Fibroblast of pulmonary artery (primary cell): ENCODE measurements at places on chromosomes 1 and 21.
A peak's percentile ranks its signal among the peaks of the same experiment; 100 is the strongest.

DNA sequence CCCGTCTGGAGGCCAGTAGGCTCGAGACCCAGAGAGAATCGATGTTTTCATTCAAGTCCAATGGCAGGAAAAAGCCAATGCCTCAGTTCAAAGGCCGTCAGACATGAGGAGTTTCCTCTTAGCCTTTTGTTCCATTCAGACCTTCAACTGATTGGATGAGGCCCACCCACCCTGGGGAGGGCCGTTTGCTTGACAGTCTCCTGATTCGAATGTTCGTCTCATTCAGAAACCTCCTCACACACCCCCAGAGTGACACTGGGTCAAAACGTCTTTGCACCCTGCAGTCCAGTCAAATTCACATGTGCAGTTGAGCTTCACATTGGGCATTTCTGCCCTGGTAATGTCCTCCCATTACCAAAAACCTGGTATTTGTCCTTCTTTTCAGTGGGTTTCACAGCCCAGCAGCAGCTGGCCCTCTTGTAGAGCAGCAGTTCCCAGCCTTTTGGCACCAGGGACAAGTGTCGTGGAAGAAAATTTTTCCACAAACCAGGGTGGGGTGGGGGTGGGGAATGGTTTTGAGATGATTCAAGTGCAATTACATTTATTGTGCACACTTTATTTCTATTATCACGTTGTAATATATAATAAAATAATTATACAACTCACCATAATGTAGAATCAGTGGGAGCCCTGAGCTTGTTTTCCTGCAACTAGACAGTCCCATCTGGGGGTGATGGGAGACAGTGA lies 40.1 kb downstream of the RSPH1 start:
- DNase-seq = no peak

DNA sequence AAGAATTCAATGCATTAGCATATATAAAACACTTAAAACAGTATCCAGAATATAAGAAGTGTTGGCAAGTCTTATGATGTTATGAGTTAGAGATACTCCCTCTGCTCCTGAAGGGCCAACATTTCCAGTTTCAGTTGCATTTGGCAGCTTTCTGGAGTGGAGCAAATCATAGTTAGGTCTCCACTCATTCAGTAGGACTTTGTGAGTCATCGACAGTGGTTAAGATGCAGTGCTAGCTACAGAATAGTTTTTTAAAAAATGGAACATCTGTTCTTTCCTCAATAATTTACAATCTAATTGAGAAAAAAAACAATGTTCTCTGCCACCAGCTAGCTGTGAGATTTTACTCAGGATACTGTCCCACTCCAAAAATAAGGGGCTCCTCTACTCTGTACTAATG lies 389.1 kb downstream of the HLX start:
- peak; percentile 60 for DNase-seq

DNA sequence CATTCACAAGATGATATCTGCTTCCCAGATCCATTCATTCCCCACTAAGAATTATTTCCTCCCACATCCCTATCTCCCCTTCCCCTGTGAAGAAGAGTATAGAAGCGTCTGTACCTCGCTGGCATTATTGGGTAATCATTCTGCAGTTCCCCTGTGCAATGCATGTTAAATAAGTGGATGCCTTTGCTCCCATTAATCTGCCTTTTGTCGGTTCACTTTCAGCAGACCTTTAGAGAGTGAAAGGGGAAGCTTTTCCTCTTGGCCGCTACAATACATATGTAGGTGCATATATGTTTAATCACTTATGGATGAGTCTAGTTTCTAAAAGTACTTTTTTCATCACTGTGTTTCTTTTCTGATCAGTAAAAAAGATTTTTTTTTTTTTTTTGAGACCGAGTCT lies 7.0 kb downstream of the CLCN6 start:
- DNase-seq = no peak

DNA sequence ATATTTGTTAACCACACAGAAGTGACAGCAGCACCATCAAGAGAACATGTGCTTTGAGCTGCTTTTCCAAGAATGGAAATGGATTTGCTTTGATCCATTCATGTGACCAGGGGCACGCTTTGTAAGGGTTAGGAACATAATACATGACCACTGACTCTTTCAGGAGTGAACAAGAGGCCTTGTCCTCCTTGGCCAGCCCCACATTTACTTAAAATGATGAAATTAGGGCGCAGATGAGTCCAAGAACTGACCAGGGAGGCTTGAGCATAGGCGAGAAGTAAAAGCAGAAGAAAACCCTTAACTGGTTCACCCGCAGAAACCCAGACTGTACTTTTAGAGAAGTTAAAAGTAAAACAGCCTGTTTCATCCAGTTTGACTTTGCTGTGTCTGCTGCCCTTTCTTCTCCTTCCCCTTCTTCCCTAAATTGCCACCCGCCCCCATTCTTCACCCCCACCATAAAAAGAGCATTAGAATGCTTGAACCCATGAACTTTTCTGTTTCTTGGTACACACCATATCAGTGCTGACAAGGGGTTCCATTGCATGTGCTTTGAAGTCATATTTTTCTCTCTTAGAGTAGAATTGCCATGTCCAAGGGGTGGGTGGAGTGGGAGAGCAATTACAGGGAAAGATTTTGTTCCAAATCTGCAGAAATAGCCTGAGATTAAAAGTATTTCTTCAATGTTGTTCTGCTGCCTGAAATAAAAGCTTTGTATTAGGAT lies 2.6 kb upstream of the GLUL start:
- DNase-seq = no peak

DNA sequence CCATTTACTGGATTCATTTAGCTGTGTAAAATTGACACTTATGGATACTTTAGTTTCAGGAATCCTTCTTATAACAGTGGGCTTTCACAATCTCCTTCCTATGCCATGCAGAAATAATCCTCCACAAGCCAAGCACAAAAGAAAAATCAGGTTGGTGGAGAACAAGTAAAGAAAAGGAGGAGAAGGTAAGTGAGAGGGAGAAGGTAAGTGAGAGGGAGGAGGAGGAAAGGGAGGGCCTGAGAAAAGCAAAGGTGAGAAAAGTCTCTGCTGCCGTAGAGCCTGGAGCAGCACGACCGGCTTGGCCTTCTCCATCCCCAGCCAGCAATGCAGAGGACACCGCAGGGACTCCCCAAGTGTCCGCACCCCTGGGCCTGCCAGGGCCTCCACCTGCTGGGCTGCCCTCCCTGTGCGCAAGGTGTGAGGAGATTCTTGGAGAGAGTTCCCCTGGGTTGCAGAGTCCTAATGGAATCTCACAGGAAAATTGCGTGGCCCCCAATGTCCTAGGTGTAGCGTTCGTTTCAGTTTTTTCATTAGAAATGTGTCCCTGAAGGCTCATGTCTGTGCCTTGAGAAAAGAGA lies 39.0 kb downstream of the PRMT2 start:
- no peak for DNase-seq

- peak; percentile 40 for DNase-seq
Measured at GRCh38 chr1:41504114-41505035, 19.9 kb upstream of the EDN2 start.

- no peak for DNase-seq
Measured at GRCh38 chr1:69967245-69967766, 238.1 kb downstream of the LRRC40 start.

- DNase-seq = no peak
Measured at GRCh38 chr21:34794686-34795085, 125.9 kb downstream of the CLIC6 start.

DNA sequence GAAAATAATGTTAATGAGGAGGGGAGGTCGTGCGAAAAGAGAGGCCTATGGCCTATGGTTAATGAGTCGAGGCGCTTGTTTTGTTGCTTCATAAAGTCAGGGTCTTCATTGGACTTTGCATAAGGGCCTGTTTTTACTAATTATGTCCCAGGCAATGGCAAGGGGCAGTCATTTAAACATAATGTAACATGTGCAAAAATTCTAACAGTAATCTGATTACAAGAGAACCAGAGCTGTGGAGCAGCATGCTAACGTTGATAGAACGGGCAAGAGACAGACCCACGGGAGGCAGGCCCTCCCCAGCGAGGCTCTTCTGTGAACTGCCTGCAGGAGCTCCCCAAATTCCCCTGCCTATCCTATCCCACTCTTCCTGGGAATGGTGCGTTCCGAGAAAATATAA lies 22.6 kb upstream of the CAMK1G start:
- DNase-seq = no peak

GRCh38 chr1:33258788-33259274 lies 2.5 kb downstream of the ZNF362 start:
- DNase-seq = no peak

GRCh38 chr1:43352881-43353280 lies 5.9 kb upstream of the CDC20 start:
- no peak for DNase-seq

GRCh38 chr1:48746906-48747305 lies 29.8 kb downstream of the BEND5 start:
- DNase-seq = no peak

DNA sequence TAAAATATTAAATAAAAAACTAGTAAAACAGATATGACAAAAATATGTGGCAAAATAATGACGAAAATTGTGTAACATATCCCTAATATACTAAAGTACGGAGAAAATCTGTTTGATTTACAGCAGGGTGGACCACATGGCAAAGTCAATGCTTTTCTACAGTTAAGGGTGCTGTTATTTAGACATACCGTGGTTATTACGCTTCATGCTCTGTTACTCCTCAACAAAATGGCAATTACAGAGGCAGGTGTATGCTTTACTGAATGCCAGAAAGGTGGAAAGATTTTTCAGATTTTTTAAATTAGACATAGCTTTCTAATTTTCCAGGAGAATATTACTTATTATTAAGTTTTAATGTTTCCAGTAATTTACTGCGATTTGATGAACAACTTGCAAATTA lies 343.9 kb upstream of the DPYD start:
- DNase-seq = no peak

- no peak for DNase-seq
Measured at GRCh38 chr1:189530162-189530561, 947.5 kb downstream of the BRINP3 start.

DNA sequence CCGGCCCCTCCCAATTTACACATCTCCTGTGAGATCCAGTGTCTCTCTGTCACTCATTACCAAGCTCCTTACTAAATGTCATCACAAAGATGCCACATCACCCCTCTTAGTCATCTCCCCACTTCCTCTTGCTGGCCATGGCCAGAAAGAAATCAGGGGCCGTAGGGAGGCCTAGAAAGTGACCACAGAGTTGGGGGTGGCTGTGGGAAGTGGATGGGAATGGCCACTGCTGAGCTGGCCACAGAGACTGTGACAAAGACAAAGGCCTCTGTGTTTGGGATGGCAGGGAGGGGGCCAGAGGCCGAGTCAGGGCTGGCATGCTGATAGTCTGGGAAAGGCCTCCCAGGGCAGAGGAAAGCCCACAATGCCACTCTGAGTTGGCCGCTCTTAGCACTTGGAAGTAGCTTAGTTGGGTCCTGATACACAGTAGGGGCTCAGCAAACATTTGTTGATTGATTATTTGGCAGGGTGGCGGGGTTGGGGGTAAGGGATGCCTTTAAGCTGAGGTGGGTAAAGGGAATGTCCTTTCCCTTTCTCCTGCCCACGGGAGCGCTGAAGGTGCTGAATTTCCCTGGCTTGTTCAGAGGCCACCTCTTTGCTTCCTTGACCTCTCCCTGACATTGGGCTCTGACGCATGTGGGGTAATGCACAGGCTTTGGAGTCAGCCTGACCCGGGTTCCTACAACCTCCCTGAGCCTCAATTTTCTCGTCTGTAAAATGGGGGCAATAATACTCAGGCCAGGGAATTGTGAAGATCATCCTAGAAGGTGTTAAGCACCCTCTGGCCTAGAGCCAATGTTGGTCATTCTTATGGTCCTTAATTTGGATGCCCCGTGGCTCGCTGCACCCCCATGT lies 13.2 kb downstream of the NAV1 start:
- DNase-seq = peak; percentile 54

DNA sequence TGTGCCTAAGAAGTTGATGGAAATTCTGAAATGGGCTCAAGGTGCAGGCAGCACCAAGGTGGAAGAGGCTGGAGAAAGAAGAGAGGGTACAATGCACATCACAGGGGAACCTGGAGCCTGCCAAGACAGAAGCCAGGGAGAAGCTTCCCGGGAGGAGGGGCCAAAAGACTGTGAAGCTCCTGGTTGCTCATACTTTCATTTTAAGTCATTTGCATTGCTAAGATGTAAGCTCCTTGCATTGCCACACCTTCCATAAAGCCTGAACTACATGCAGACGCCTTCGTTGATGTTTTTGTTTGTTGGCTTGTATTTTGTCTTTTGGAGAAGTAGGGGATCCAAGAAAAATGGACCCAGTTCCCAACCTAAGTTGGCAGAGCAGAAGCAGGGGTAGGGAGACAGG lies 69.0 kb downstream of the HMGB4 start:
- DNase-seq = no peak

- no peak for DNase-seq
Measured at GRCh38 chr1:152884966-152885624, 7.0 kb downstream of the SMCP start.

DNA sequence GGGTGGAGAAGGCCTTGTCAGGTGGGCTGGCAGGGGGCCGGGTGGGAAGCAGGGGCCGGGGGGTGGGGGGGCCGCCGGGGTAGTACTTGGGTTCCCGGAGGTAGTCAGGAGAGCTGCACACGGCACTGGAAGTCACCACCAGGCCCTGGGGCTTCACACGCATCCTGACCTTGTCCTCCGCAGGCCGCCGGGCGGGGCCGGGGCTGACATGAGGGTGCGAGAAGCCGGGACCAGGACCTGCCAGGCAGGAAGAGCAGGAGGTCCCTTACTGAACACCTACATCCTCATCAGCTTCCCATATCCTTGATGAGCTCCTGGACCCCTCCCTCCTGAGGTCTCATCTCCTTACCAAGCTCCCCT lies 52.0 kb downstream of the AHDC1 start:
- no peak for DNase-seq

GRCh38 chr1:92408825-92409224 lies 77.9 kb downstream of the GFI1 start:
- peak; percentile 54 for DNase-seq

DNA sequence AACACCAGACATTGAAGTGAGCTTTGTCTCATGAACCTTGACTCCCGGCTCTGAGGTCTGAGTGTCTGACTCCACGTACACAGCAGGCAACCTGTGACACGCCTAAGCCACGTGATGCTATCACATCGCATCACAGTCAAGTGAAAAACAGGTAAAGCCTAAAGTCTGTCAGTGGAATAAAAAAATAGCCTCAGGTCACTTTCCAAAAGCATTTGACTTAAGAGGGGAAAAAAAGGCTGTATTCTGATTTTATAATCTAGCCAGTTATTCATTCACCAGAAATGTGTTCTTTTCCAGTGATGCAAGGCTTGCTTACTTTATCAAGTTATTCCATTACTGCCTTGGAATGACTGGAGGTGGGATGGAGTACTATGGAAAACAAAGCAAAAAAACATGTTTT lies 163.2 kb upstream of the HMCN1 start:
- DNase-seq = no peak
